ENCODE measurements at places on chromosomes 2 and 18.

- no peak for DNase-seq
Measured at GRCh38 chr2:64989982-64990614, 899 bp downstream of the SLC1A4 start.

- DNase-seq = no peak
Measured at GRCh38 chr2:108907822-108908712, 81.0 kb downstream of the EDAR start.

GRCh38 chr2:37890893-37891495, 34.1 kb upstream of the RMDN2 start:
- DNase-seq = no peak

- DNase-seq = no peak
Measured at GRCh38 chr18:13381944-13382365, 163.4 kb downstream of the LDLRAD4 start.

DNA sequence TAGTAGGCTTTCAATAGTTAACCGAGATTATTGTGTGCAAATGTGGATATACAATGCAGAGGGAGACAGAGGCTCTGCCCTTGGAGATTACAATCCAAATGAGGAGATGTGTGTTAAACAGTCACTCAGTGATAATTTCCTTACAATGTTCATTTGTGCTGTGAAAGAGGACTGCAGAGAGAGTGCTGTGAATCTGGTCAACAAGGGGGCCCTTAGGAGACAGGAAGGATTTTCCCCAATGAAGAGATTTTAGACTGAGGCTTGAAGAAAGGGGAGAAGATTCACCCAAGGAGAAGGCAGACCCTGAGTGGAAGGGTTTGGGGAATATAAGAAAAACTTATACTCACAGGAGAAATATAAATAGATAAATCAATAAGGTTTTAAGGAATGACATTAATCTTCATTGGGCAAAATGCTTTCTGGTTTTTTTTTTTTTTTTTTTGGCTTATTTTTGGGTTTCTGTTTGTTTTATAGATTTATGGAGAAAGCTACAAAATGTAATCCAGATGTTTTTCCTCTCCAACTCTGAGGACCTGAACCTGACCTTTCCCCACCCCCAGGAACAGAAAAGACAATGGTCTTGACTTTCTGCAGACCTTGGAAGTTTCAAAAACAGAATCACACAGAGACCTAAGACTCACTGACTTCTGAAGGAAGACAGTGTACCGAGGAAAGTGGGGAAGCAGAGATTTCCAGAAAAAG, 151.3 kb upstream of the SERPINE2 start:
- no peak for DNase-seq

- DNase-seq = no peak
Measured at GRCh38 chr2:232951891-232952290, 61.2 kb downstream of the NGEF start.

GRCh38 chr2:226716126-226716525, 83.5 kb downstream of the IRS1 start:
- DNase-seq = no peak

GRCh38 chr2:120783371-120783791, 47.7 kb downstream of the GLI2 start:
- no peak for DNase-seq

GRCh38 chr18:37641573-37641972, 76.0 kb upstream of the CELF4 start:
- DNase-seq = no peak

DNA sequence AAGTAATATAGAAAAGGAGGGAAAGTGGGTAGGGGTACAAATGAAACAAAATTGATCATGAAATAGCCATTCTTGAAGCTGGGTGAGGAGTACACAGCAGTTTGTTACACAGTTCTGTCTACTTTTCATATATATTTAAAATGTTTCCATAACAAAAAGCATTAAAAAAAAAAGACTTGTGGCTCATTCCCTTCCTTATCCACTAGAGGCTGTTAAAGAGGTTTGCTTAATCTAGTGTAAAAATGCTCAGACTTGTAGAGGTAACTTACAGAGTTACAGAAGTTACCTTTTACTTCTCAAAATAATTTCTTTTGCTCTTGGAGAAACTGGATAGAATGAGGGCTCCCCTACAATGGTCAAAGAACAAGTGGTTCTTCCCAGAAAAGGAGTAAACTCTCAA, 8.1 kb upstream of the WIPF1 start:
- DNase-seq = no peak

DNA sequence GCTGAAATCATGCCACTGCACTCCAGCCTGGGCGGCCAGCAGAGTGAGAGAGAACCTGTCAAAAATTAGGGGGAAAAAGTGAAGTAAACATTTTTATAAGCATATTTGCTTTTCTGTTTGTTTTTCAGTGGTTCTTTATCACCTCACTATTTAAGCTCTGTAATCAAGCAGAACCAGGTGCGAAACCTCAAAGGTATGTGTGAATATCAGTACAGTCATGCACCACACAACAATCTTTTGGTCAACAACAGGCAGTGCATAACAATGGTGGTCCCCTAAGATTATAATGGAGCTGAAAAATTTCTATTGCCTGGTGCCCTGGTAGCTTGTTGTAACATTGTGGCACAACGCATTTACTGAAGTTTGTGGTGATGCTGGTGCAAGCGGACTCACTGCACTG, 167.4 kb upstream of the STON1 start:
- DNase-seq = no peak

All from AG04450 (cell line).